ENCODE measurements at places on chromosomes 7 and 10.

DNA sequence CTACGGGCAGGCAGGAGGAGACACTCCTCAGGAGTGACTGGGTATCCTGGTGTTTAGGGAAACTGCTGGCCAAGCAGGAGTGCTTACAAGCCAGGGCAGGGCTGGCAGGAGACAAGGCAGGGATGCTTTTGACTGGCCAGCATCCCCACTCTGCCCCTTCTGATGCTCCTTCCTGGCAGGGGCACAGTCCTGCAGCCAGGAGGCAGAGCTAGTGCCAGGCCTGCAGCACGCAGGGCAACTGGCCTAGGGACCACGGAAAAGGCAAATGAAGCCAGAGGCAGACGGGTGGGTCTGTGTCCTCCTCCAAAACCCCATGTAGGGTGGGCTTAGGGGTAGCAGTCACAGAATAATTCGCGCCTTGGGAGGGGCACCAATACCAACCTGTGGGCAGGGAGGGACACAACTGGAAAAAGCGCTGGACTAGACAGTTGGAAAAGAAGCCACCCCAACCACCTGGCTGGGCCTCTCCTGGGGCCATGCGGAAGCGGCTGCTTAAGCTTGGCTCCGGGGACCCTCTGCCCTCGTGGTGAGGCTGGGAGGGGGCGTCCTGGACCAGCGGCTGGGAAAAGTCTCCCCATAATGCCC is 4.8 kb downstream of the IMPDH1 start:
- DNase-seq: no peak

DNA sequence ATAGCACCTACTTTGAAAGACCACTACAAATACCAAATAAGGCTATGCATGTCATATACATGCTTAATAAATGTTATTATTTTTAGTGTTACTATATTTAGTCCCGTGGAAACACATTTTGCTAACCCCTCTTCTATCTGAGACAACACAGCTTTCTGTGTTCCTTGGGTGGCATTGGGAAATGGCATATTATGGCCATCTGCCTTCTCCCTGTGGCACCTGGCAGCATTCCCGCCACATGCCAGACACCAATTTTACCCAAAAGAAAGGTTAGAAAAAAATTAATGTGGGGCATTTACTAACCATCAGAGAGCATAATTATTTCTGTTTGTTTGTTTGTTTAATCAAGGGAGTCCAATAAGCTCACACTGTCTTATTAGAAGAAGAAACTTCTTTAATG is 168.6 kb upstream of the ETV1 start:
- DNase-seq: no peak

DNA sequence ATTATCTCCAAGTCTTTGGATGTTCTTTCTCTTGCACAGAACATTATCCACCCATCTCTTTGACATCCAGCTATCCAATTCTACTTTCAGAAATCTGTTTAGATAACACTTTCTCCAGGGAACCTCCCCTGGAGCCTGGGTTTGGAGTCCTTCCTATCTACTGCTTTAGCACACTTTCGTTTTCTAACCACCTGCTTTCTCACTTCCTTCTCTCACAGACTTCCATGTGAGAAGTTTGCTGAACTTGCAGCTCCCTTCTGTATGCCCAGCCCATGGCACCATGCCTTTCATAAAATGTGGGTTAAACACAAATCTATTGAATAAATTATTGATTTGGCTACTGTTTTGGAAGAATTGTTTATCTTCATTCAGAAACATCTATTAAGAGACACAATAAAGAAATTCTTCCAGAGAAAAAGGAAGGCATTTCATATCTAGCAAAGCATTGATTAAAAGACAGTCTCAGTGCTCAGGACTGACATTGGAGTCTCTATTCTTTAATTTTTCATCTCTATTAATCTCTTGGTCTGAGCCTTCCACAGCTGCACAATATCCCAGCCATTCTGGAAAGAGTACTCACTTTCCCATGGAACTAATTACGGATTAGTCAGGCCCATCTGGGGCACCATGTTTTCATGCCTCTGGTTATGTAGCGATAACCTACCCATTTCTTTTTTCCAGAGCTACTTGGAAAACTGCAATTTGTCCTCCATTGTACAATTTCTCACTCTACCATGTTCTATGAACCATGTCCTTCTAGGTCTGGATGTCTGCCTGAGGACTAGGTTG is 1077.3 kb downstream of the SORCS3 start:
- no peak for DNase-seq

DNA sequence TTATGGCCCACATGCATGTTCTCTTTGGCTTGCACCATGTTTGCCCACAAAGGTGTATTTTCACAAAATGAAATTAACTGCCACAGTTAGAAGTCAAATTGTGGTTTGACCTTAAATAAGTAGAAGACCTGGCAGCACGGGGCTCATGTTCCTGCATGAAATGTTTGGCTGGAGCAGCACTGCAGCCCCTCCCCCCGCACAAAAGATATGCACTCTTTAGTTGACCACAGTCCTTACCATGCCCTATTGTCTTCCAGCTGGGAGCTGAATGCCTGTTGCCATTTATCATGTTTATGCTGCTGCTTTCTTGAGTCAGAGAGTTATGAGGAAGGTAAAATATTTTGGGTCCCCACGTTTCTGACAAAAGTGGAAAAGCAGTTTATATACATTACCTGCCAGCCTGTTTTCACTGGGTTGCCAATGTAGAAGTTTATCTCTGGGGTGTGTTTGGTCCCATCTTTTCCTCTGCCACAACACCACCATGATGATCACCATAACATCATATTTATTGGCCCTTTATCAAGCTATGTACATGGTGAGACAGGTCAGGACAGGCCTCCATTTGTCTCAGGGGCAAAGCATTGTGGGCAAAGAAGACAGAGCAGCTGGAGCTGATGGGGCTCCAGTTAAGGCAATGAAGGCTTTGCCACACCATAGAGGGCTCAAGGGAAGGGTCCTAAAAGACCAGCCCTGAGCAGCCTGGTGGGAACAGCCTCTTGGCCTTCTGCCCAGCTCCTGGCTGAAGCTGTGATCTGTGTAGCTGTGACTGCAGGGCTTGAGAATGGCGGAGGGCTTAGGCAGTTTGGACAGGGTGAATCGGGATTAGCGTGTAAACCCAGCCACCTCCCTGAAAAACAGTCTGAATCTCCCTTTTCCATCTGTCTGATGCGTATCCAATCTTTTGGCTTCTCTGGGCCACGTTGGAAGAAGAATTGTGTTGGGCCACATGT is 5.4 kb downstream of the PRF1 start:
- no peak for DNase-seq
